Activated CD4-positive, alpha-beta T cell treated with anti-CD3 and anti-CD28 coated beads, Interleukin-2, Interleukin-4, amounts not matched to agents 100 ng/mL and 50 ng/mL, durations not matched to agents 16 hours and 8 hours (primary cell): ENCODE measurements at places on chromosomes 11 and 22.
A peak's percentile ranks its signal among the peaks of the same experiment; 100 is the strongest.

GRCh38 chr11:71206186-71206585, 46.2 kb downstream of the SHANK2 start:
- DNase-seq: no peak

- DNase-seq: peak; percentile 29
Observed at GRCh38 chr11:20037396-20038153, 122.7 kb downstream of the DBX1 start.

GRCh38 chr11:111528557-111528956, 12.0 kb upstream of the LAYN start:
- peak; percentile 24 for DNase-seq

DNA sequence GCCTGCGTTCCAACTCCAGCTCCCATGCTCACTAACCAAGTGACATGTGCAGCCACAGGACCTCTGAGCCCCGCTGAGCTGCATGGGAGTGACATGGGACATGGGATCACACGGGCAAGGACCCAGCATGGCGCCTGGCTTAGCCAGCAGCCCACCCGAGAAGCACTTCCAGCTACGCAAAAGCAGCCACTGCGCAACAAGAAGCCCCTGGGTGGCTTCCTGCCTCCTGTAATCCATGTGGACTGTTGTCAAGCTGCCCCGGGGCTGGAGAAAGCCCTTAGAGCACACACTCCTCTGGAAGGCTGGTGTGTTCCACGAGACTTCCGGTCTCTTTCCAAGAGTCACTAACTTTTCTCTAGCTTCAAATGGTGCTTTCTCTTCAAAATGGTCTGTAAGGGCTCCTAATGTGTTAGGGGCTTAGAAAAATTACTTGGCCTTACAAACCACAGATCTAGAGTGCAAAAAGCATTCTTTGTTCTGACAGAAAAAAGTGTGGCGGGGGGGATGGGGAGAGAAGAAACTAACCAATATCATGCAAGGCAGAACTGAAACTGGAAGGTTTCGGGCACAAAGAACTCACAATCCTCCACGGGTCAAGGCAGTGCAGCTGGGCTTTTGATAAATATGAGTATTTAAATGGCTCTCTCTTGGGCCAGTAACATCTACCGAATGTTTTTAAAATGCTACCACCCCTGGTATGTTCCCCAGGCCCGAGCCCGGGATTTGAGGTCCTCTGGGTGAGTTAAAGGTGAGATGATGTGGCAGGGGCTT, 5.5 kb downstream of the C11orf24 start:
- DNase-seq: no peak

- DNase-seq: no peak
Observed at GRCh38 chr11:125564357-125564756, 4.9 kb upstream of the EI24 start.

- DNase-seq: no peak
Observed at GRCh38 chr11:115087791-115088190, 409.5 kb downstream of the NXPE2 start.

- DNase-seq: no peak
Observed at GRCh38 chr11:68923614-68924013, 19.9 kb downstream of the IGHMBP2 start.

GRCh38 chr11:73866586-73866996, 10.1 kb downstream of the COA4 start:
- DNase-seq: no peak

DNA sequence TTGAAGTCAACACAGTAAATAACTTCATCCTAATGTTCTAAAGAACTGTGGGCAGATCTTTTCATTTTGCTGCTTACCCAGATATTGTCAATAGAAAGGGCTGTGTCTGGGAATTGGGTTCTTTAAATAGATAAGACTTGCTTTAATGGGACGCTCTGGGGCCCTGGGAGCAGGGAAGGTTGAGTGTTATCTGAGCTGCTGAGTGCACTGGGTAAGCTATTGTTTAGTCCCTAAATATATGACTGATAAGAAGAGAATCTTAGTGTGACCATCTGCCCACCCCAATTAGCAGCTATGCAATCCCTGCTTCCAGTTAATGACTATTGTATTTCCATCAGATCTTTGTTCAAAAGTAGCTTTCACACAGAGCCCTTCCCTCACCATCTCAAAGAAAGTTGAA, 44.4 kb downstream of the ARHGAP42 start:
- DNase-seq: no peak

DNA sequence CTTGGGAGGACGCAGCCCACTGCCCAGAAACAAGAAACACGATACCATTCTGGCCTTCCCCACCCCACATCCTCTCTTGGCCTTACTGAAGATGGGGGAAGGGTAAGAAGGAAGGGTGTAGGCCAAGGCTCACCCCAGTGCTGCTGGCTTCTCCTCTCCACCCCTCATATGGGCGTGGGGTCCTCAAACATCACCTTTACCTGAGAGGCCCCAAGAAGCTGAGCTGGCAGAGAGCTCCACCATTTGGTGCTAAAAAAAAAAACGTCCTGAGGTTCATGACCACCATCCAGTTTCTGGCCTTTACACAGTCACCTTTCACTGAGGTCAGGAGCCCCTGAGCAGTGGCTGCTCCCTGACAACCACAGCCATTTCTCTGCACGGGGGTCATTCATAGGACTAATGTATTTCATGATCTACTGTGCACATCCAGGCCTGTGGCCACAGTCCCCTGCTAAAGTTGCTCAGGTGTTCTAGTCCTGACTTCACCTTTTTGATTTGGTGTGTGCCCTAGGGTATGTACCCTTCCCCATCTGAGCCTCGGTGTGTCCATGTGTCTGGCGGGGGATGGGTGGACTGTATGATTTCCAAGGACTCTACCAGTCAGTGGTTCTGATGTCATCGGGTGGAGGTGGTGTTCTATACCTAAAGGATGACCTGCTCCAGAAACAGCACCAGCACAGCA, 15.1 kb downstream of the RHOG start:
- no peak for DNase-seq

DNA sequence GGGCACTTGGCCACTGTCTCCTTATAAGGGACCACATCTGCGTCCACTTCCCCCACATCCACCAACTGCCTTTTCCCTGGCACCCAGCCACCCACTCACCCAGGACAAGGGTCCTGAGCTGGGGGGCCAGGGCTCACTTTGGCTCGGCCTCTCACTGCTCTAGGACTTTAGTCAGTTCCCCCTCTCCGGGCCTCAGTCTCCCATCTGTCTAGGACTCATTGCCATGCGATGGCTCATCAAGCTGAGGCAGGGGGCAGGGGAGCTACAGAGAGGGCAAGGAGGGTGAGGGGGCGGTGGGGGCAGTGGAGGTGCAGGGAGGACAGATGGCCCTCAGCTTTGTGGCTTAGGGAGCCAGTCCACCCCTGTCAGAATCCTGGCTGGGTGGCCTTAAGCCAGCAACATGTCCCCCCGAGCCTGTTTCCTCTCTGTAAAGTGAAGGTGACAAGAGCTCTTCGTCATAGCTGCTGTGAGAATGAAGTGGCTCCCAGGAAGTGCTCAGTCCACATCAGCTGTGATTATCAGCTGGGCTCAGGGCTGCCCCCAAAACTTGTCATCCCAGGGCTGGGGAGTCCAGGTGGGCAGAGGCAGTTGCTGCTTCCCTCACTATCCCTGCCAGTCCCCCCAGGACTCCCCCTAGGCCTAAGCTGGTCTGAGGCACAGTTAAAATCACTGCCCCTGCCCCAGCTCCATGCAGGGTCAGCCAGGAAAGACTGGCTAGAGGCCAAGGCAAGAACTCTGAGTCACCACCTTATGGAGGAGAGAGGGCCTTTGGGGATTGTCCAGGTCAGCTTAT, 14.9 kb downstream of the RAC2 start:
- DNase-seq: no peak

DNA sequence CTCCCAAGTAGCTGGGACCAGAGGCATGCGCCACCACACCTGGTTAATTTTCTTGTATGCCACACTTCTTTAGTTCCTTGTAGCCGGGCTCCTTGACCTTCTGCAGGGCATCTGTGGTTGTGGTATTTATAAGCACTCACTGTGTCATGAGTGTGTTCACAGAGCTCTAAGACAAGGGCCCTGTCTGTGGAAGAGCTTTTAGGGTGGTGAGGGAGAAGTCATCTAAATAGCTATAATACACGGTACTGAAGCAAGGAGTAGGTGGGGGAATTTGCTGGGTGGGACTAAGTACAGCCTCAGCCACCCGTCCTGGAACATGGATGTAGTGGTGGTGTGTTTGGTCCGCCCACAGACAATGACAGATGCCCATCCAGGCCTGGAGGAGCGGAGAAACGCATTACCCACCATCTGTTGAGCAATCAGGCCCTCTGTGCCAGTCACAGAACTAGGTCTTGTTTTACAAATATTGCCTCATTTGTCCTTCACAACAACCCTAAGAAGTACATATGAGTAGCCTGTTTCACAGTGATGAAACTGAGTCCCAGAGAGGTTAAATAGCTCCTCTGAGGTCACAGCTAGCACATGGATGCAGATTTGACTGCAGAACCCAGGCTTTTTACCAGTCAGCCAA, 10.1 kb downstream of the ACO2 start:
- DNase-seq: no peak

DNA sequence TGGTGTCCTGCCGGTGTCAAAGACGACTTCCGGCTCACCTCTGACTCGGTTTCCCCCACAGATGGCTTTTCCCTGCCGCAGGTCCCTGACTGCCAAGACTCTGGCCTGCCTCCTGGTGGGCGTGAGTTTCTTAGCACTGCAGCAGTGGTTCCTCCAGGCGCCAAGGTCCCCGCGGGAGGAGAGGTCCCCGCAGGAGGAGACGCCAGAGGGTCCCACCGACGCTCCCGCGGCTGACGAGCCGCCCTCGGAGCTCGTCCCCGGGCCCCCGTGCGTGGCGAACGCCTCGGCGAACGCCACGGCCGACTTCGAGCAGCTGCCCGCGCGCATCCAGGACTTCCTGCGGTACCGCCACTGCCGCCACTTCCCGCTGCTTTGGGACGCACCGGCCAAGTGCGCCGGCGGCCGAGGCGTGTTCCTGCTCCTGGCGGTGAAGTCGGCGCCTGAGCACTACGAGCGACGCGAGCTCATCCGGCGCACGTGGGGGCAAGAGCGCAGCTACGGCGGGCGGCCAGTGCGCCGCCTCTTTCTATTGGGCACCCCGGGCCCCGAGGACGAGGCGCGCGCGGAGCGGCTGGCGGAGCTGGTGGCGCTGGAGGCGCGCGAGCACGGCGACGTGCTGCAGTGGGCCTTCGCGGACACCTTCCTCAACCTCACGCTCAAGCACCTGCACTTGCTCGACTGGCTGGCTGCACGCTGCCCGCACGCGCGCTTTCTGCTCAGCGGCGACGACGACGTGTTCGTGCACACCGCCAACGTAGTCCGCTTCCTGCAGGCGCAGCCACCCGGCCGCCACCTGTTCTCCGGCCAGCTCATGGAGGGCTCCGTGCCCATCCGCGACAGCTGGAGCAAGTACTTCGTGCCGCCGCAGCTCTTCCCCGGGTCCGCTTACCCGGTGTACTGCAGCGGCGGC, 5.5 kb downstream of the B3GNT6 start:
- DNase-seq: no peak
